ENCODE measurements at places on chromosomes 1 and 21. TPM values are rescaled to one million over a fixed set of nuclear protein-coding genes. Genes with fewer than 3 reads are reported as not detected.

The KCNJ9 gene
- not detected for total RNA-seq

The UBE2U gene
- not detected for total RNA-seq

The TSSK3 gene
- 2.3 TPM for total RNA-seq

The PRXL2B gene
- 15.2 TPM for total RNA-seq

The RAD54L gene
- 4.1 TPM for total RNA-seq

The GJA8 gene
- not detected for total RNA-seq

The SNIP1 gene
- total RNA-seq = 12.3 TPM

The TPTE gene
- not detected for total RNA-seq

The ACTL8 gene
- not detected for total RNA-seq

The LAMC1 gene
- total RNA-seq = 273 TPM

The CR1 gene
- 5.0 TPM for total RNA-seq

The KCND3 gene
- 16.6 TPM for total RNA-seq

The MYOG gene
- total RNA-seq = not detected

The DCDC2B gene
- total RNA-seq = not detected

The SLC35E2B gene
- 48.3 TPM for total RNA-seq

The MGST3 gene
- 160 TPM for total RNA-seq

The NES gene
- total RNA-seq = 30.9 TPM

The HES3 gene
- not detected for total RNA-seq

The SLC45A1 gene
- 6.0 TPM for total RNA-seq

The KRTCAP2 gene
- total RNA-seq = 112 TPM

The NUDT4B gene
- total RNA-seq = 17.8 TPM

The CA6 gene
- not detected for total RNA-seq

The RNU1-1 gene
- under 0.01 TPM for total RNA-seq

The FAM167B gene
- 6.1 TPM for total RNA-seq

The FCAMR gene
- not detected for total RNA-seq

The TTC3 gene
- total RNA-seq = 85.2 TPM

The TAL1 gene
- 2.4 TPM for total RNA-seq

The SLAMF9 gene
- not detected for total RNA-seq

The PAPPA2 gene
- total RNA-seq = 1.1 TPM

The LDLRAD1 gene
- not detected for total RNA-seq

The CFAP45 gene
- 0.95 TPM for total RNA-seq

The C1orf116 gene
- total RNA-seq = 1.3 TPM

The CCDC181 gene
- 0.54 TPM for total RNA-seq

The CALML6 gene
- not detected for total RNA-seq

The OTUD3 gene
- 3.9 TPM for total RNA-seq

The LDLRAD2 gene
- 0.27 TPM for total RNA-seq

The C8B gene
- total RNA-seq = not detected

The DNASE2B gene
- not detected for total RNA-seq

The SERTAD4 gene
- total RNA-seq = 5.8 TPM

The PTGFRN gene
- 32.7 TPM for total RNA-seq

The AQP10 gene
- not detected for total RNA-seq

The MIXL1 gene
- not detected for total RNA-seq

The FNDC5 gene
- total RNA-seq = 18.8 TPM

The DIO1 gene
- total RNA-seq = not detected

The CD53 gene
- total RNA-seq = 55.6 TPM

The TM2D1 gene
- 93.7 TPM for total RNA-seq

The ACTN2 gene
- 32.2 TPM for total RNA-seq

The SERPINC1 gene
- not detected for total RNA-seq

The KANK4 gene
- not detected for total RNA-seq

The TSPEAR gene
- total RNA-seq = not detected

The BLZF1 gene
- total RNA-seq = 27.8 TPM

The CBR1 gene
- total RNA-seq = 186 TPM

The TRIM17 gene
- not detected for total RNA-seq

The HPDL gene
- total RNA-seq = not detected

The RBP7 gene
- total RNA-seq = 24.1 TPM

The KCNA2 gene
- total RNA-seq = 3.1 TPM

Measured in thoracic aorta (tissue), 2 donors.